ENCODE measurements at places on chromosomes 5 and 9. TPM values are rescaled to one million over a fixed set of nuclear protein-coding genes. Genes with fewer than 3 reads are reported as not detected.
A peak's percentile ranks its signal among the peaks of the same experiment; 100 is the strongest.

TSC1 gene
- total RNA-seq = 52.7 TPM

SPINK5 gene
- total RNA-seq = 0.13 TPM

PDLIM7 gene
- 37.4 TPM for total RNA-seq

KIF12 gene
- 56.0 TPM for total RNA-seq

ANKRD18A gene
- 13.0 TPM for total RNA-seq

S1PR3 gene
- 6.4 TPM for total RNA-seq

GABRB2 gene
- 0.68 TPM for total RNA-seq

TAS2R1 gene
- 1.3 TPM for total RNA-seq

C9 gene
- not detected for total RNA-seq

GRCh38 chr5:158119961-158120723 lies 261.2 kb upstream of the CLINT1 start:
- DNase-seq = no peak

DNA sequence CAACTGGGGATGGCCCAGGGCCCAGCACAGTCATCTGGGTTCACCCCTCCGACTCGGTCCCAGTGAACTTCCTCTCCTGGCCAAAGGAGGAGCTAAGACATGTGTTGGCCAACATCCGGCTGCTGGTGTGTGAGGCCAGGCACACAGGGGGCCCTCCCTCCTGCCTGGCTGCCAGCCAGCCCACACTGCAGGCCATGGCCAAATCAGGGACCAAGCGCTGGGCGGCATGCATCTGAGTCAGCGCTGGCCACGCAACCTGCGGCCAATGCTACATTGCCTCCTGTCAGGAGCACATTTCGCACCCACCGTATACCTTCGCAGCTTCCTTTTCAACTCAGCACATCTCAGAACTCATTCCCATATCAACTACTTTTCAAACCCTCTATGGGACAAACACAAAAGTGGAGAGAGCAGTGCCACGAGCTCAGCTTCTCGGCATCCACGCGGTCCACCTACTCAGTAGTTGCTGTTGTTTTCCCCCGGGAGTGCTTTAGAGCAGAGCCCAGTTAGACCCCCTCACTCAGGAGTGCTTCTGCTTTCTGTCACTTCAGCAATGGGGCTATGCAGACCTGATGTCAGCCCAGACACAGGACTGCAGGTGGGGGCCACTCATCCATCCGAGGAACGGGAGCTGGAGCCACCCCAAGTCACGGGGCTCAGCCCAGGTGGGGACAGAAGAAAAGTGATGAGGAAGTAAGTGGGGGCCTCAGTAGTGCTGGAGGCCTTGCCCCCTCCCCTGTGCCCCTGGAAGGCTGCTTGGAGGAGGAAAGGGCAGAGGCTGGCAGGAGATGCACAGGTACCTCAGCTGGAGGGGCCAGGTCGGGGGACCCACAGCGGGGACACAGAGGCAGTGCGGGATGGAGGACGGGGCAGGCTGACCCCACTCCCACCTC lies 13.9 kb downstream of the NINJ1 start:
- DNase-seq = peak; percentile 98

GRCh38 chr5:122493091-122494021 lies 181.3 kb downstream of the SNCAIP start:
- no peak for DNase-seq

GRCh38 chr5:147743678-147744374 lies 38.7 kb downstream of the JAKMIP2 start:
- peak; percentile 44 for DNase-seq

DNA sequence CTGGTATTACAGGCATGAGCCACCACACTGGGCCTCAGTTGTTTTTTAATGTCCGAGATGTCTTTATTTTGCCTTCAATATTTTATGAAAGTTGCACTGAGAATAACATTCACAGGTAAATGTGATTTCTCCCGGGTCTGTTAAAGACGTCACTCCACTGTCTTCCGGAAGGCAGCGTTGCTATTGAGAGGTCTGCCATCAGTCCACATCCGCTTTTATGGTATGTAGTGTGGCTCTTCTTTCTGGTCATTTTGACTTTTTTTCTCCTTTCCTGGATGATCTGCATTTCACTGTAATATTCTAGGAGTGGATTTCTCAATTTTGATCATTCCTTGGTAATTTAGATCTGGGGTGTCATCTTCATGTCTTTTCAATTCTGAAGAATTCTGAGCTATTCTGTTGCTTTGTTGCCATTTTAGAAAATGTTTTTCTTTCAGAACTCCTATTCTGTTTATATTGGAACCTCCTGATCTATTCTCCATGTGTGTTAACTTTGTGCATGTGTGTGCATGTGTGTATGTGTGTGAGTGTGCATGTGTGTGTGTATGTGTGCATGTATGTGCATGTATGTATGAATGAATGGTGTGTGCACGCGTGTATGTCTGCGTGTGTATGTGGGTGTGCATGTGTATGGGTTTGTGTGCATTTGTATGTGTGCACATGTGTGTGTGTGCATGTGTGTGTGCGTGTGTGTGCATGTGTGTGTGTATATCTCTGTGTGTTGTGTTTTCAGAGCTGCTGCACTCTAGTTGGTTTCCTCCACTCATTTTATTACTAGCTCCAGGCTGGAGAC lies 1.9 kb upstream of the LCN1 start:
- DNase-seq = no peak

GRCh38 chr5:144390133-144390532 lies 219.5 kb downstream of the KCTD16 start:
- DNase-seq = peak; percentile 57

DNA sequence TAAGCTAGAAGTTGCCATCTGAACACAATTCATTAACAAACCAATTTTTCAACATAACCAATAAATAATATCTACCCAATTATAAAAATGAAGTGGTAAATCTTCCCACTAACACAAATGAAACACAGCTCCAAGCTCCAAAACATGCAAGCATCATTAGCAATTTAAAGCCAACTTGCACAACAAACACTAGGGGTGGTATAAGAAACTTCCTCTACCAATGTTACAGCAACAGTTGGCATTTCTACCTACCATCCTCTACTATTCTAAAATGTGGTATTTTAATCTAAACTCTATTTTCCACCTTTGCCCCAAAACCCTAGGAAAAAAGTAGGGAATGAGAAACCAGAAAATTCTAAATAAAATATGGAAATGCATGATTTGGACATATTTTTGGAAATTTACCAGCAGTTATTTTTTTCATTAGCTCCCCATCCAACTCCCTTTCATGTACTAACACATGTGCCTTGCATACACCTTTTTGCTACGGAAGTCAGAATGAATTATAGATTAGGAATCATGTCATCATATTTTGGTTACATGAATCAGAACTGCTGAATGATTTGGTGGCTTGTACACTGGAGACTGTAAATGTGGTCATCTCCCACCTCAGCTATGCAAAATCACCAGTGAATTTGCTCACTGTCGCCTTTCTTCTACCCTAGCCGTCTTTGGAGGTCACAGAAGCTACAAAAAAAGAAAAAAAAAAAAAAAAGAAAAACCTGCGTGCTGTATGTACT lies 4.1 kb downstream of the NR6A1 start:
- no peak for DNase-seq

DNA sequence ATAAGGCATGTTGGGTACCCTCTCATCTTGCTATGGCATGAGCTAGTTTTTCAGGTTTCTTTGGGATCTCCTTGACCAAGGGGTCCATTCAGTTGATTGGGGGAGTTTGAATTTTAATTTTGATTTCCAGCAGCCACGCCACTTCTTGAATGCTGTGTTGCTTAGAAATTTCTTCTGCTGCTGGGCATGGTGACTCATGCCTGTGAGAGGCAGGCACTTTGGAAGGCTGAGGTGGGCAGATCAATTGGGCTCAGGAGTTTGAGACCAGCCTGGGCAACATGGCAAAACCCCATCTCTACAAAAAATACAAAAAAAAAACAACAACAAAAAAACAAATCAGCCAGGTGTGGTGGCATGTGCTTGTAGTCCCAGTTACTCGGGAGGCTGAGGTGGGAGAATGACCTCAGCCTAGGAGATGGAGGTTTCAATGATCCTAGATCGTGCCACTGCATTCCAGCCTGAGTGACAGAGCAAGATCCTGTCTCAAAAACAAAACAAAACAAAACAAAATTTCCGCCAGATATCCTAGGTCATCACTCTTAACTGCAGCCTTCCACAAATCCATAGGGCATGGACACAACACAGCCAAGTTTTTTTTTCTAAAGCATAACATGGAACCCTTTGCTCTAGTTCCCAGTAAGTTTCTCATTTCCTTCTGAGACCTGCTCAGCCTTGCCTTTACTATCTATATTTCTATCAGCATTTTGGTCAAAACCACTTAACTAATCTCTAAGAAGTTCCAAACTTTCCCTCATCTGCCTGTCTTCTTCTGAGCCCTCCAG lies 17.7 kb downstream of the TMC1 start:
- DNase-seq = no peak

GRCh38 chr5:170520372-170520771 lies 16.6 kb downstream of the KCNIP1 start:
- no peak for DNase-seq

DNA sequence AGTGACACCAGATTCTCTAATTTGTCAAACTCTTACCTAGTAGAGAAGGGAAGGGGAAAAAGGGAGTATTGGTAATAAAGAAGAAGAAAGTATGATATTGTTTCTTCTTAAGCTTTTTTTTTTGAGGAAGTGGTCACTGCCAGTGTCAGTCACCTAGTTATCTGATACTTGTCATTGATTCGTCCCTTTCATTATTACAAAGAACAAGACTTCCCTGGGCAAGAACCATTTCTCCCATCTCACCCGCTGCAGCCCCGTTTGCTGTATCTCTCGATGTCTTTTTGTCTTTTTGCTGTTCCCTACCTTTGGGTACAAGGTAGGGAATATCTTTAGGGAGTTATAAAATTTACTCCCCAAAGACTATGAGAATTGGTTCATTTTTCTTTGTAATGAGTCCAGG lies 249.0 kb downstream of the ARHGAP26 start:
- DNase-seq = no peak

DNA sequence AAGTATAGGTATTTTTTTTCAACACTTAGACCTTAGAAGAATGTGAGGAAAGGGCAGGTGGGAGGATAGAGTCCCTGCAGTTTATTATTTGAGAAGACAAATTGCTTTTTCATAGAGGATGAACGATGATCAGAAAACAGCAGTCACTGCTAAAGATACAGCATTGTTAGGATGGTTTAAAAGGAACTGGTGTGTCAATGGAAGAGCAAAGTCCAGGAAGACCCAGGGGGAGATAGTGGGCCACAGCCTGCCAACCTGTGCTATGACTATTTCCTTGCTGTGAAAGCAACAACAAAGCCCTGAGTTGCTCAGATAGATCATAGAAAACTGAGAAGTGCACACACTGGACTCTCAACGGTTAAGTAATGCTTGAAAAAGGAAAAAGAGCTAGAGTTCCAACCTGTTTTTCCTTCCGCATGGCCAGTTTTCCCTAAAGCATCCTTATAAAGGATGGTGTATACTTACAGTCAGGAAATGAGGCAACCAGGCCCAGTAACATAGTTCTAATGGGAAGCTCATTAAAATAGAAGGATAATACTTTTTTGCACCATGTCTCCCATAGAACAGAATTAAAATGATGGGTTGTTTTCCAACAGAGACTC lies 153.8 kb downstream of the CEMIP2 start:
- no peak for DNase-seq

GRCh38 chr9:33202018-33202417 lies 34.9 kb upstream of the B4GALT1 start:
- no peak for DNase-seq

- DNase-seq = peak; percentile 20
These were observed 53.7 kb downstream of the CERT1 start for GRCh38 chr5:75457691-75458090.

GRCh38 chr5:119583684-119584083 lies 45.7 kb upstream of the FAM170A start:
- no peak for DNase-seq

DNA sequence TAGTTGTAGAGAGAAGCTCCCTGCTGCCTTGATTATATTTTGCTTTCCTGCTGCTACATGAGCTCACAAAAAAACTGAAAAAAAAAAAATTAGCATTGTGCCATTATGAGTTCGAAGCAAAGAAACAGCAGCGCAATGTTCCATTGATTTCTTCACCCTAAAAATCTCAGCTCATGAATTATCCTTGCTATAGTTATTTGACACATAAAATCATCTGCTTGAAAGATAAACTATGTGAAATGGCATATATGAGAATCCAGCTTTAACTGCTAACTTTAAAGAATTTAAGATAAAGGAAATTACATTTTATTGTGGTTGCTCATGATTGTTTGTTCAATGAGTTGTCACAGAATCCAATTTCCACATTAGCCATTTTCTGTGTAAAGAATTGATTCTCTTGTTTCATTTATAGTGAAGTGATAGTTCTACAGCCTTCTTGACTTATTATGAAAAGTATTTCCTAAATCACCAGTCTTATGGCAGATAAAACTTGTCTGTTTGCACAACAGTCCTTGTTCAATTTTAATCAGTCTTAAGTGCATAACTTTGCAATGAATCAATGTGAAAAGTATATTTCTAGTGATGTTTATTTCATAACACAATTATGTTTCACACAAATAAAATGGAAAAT lies 1275.0 kb upstream of the CDH9 start:
- no peak for DNase-seq

DNA sequence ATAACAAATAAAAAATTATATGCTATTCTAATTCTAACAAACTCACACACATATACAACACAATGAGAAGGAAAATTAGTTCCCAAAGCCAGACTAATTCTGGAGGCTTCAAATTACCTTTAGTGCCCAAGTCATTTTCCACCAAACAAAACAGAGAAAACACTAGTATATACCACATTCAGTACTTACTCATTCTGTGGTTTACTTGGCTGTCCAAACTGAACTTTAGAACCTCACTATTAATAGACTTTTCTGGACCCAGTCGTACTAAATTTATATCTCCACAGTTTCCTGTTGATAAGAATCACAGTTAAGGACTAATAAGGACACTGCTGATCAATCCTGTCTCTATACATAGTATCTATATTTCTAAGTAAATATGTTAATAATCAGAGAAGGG lies 66.4 kb downstream of the SETX start:
- DNase-seq = no peak

DNA sequence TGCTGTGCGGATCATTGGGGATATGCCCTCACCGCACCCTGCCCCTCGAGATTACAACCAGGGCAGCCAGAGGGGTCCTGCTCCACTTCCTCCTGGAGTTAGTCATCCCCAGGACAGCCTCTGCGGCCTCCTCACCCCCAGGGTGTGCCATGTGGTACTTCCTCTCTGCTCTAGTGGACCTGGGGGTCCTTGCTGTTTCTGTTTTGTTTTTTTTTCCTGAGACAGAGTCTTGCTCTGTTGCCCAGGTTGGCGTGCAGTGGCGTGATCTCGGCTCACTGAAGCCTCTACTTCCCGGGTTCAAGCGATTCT lies 5.2 kb upstream of the FCN1 start:
- DNase-seq = no peak

DNA sequence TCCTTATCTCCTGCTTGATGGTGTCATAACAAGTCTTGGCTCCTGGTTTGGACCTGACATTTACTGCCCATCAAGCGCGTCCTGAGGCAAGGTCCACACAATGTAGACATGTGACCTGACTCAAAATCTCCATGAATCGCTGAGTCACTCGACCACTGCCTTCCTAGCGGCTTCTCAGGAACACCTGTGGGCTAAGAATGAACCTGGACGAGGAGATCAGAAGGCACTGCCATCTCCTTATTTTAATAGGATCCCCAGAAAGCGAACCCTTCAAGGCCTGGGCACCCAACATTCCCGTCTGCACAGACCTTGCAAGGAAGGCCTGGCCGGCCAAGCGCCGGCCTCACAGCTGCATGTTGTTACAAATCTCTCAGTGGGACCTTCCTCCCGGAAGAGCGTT lies 60.6 kb upstream of the IRX1 start:
- no peak for DNase-seq

Measured in thyroid gland (tissue), 4 donors.